ENCODE measurements at places on chromosomes 2 and 18. TPM values are rescaled to one million over a fixed set of nuclear protein-coding genes. Genes with fewer than 3 reads are reported as not detected.
A peak's percentile ranks its signal among the peaks of the same experiment; 100 is the strongest.

TMEM198 gene
- 10.7 TPM for total RNA-seq

FRZB gene
- total RNA-seq: 3.7 TPM

DPP10 gene
- not detected for total RNA-seq

SMAD2 gene
- 160 TPM for total RNA-seq

ZC3H15 gene
- total RNA-seq: 58.8 TPM

CTNNA2 gene
- 0.33 TPM for total RNA-seq

ABCG5 gene
- total RNA-seq: not detected

EML6 gene
- total RNA-seq: 0.57 TPM

DNA sequence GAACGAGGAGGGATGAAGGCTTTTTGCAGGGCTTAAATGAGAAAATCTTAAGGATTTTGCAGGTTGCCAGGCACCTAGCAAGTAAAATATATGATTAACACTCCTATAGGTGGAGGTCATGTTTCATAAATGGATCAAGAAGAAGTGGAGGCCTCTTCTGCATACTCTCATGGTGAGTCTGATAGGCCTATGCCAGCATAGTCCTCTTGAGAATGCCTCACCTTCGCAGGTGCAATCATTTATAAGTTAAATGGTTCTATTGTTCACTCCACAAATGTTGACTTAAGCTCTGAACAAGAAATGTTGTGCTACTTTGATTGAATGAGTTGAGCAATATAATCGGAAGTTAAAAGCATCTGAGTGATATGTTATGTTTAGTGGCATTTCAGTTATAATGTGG lies 12.1 kb downstream of the LRRTM1 start:
- no peak for DNase-seq
- H3K36me3 ChIP-seq: no peaks in the 10 kb centered on the region
- H3K4me3 ChIP-seq: no peak overlapping the region

- no peaks in the 10 kb centered on the region for H3K27me3 ChIP-seq
- DNase-seq: no peak
- H3K4me1 ChIP-seq: peaks cover 2% of the 10 kb centered on the region
- H3K36me3 ChIP-seq: no peaks in the 10 kb centered on the region
Observed at GRCh38 chr18:22335731-22336198, 82.0 kb downstream of the CTAGE1 start.

DNA sequence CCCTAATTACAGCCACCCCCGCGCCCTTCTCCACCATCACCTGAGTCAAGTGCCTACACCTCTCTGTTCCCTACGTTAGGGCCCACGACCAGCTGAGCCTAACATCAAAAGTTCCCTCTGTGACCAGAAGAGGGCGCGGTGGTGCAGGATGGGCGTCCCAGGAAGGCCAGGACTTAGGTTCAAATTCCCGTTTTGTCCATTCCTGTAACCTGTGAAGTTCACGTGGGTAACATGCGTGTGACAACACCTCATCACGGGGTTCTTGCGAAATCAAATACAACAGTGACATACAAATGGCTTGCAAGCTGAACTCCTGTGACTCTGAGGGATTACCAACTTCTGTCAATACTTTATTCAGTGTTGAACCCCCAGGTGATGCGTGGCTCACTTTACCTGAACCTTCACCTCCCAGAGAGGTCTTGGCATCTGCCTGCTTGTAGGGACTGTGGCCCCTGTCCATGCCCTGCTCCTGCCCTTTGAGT lies 207.9 kb downstream of the ARL4C start:
- H3K27ac ChIP-seq: no peak overlapping the region
- no peaks in the 10 kb centered on the region for H3K36me3 ChIP-seq
- no peak overlapping the region for H3K4me3 ChIP-seq
- H3K27me3 ChIP-seq: no peaks in the 10 kb centered on the region
- no peaks in the 10 kb centered on the region for H3K4me1 ChIP-seq

DNA sequence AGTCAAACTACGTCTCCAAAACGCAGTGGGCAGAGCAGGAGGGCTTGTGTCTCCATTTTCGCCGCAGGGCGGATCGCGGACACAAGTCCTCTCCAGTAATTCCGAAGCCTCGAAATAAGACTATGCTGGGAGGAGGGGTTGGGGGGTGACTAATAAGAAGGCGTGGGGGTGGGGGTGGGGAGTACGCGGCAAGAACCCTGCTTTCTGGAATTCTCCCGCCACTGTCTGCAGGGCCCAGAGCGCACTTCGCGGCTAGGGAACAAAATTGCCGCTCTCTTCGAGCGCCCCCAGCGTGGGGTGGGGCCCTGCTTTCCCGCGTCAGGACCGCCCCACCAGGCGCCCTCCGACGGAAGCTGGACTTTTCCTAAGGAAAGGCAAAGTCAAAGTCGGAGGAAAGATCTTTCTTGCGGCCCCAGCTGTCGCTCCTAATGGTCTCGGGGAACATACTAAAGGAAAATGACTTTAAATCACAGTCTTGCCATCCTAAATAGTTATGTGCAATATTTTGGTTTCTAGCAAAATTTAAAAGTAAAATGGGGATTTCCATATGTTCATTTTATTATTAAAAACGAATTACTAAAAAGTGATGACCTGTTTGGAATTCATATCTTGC lies 11.9 kb downstream of the NR4A2 start:
- peaks cover 5% of the 10 kb centered on the region for H3K4me1 ChIP-seq
- DNase-seq: peak; percentile 47

DNA sequence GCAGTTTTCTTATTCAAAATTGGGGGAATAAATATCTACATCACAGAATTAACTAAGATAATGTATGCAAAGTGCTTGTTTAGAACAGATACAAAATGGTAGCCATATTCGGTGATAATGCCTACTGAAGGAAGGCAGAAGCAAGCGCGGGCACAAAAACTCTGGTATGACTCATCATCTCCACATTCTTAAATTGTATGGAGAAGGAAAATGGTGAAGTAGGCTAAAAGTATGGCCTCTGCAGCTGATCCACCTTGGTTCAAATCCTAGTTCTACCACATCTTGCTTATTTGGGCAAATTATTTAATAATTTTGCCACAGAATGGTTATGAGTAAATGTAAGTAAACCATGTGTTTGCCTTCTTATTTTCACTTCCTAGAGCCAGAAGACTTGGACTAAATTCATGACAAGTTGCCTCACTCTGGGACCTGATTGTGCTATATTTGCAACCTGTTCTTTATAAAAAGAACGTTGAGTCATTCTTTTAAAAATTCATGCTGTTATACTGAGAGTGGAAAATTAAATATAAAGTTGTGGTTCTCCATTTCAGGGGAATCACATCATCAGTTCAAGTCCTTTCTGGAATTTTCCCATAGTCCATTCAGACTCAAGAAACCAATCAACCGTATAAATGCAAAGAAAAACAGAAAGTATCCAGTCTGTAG lies 9.0 kb upstream of the CDK15 start:
- H3K4me1 ChIP-seq: no peaks in the 10 kb centered on the region
- no peaks in the 10 kb centered on the region for H3K36me3 ChIP-seq
- no peak overlapping the region for H3K4me3 ChIP-seq
- H3K27ac ChIP-seq: no peak overlapping the region

GRCh38 chr2:111037128-111037527 lies 83.6 kb upstream of the BCL2L11 start:
- H3K36me3 ChIP-seq: no peaks in the 10 kb centered on the region
- H3K27ac ChIP-seq: no peak overlapping the region
- H3K27me3 ChIP-seq: no peaks in the 10 kb centered on the region

DNA sequence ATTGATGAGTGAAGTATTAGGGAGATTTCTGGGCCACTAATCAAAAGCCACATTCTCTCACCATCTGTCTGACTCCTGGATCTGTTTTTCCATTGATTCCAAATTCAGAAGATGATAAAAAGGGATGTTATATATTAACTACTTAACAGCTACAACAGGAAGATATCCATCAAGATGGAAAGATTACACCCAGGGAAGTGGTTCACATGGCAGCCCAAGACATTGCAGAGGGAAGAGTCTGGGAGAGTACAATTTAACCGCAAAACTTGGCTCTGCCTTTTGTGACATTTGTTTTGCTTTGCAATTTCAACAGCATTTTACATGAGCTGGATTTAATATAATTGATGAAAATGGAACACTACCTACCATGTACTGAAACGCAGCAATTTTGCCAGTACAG lies 22.5 kb upstream of the TCF4 start:
- H3K36me3 ChIP-seq: no peaks in the 10 kb centered on the region
- no peak overlapping the region for H3K27ac ChIP-seq
- H3K27me3 ChIP-seq: no peaks in the 10 kb centered on the region
- H3K4me3 ChIP-seq: no peak overlapping the region

DNA sequence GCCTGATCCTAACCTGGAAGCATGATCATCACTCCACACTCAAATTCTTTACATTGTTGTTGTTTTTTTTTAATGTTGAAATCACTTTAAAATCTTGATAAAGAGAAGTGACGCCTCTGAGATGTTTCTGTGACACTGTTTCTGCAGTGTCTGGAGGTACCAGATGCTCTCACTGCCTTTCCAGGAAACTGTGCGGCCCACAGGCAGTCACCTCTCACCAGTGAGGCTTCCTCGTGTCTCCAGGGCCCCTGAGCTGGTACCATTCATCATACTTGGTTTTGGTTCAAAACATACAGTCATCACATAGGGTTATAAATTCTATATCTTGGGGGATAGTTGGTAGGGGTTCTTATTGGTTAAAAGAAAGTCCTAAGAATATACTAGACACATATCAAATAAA lies 10.1 kb upstream of the ID2 start:
- no peak overlapping the region for H3K27ac ChIP-seq
- DNase-seq: no peak
- no peaks in the 10 kb centered on the region for H3K27me3 ChIP-seq
- no peak overlapping the region for H3K4me3 ChIP-seq
- H3K4me1 ChIP-seq: peaks cover 2% of the 10 kb centered on the region

DNA sequence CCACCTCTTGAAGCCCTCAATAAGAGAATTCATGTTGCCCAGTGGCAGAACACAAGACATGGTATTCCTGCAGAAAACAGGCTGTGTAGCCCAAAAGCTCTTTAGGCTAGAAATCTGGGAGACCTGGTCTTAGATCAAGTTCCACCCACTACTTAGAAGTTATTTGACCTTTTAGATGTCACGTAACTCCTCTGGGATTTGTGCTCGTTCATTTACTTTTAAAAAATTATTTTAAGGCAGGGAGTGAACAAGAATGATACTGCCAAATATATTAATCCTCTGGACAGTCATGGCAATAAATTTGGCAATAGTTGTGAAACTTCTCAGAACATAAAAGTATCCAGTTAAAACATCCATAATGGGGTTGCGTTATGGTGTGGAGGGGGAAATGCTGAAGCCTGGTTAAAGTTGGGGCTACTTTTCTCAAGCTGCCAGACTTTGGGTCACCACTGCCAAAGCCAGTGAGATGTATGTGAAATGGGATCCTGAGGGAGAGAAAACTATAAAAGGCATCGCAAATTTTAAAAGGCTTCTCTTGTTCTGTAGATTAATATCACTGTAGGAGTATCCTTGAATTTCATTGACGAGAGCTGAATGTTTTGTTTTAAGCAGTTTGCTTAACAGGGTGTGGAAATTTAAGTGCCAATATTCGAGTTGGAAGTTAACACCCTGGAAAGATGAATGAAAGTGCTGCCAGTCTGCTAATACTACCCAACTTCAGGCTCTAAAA lies 15.8 kb downstream of the DAPL1 start:
- no peaks in the 10 kb centered on the region for H3K36me3 ChIP-seq
- no peak overlapping the region for H3K4me3 ChIP-seq
- no peaks in the 10 kb centered on the region for H3K27me3 ChIP-seq
- H3K27ac ChIP-seq: no peak overlapping the region
- DNase-seq: no peak

DNA sequence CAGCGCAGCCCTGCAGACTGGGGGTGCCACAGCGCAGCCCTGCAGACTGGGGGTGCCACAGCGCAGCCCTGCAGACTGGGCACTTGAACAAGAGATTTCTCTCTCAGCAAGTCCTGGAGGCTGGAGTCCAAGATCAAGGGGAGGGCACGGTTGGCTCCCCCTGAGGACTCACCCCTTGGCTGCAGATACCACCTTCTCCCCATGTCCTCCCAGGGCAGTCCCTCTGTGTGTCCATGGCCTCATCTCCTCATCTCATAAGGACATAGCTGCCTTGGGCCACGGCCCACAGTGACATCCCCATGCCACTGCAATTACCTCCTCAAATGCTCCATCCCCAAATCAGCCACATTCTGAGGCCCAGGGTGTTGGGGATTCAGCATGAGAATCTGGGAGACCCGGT lies 98.2 kb downstream of the TPO start:
- no peak for DNase-seq
- no peaks in the 10 kb centered on the region for H3K27me3 ChIP-seq
- no peak overlapping the region for H3K27ac ChIP-seq
- no peaks in the 10 kb centered on the region for H3K36me3 ChIP-seq
- no peak overlapping the region for H3K4me3 ChIP-seq

DNA sequence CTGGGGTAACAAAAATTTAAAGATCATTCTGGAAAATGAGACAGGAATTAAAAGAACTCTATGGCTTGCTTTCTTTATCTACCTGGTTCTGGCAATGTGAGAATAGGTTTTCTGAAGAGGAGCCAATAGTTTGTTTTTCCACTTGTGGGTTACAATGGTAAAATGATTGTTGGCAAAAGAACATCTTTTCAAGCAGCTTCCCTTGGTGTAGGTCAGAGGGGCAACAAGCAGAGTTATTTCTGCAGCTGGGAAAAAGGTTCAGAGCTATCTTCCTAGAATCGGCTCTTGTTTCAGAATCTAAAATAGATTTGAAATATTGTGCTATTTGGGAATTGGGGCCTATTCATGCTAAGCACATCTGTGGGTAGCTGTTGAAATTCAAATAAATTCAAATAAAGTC lies 11.5 kb upstream of the TSPYL6 start:
- H3K4me3 ChIP-seq: no peak overlapping the region
- no peaks in the 10 kb centered on the region for H3K27me3 ChIP-seq
- H3K4me1 ChIP-seq: no peaks in the 10 kb centered on the region
- DNase-seq: no peak
- no peaks in the 10 kb centered on the region for H3K36me3 ChIP-seq

- H3K27me3 ChIP-seq: no peaks in the 10 kb centered on the region
- H3K4me1 ChIP-seq: no peaks in the 10 kb centered on the region
- no peak overlapping the region for H3K4me3 ChIP-seq
- DNase-seq: no peak
Observed at GRCh38 chr2:150924878-150925277, 336.8 kb downstream of the RBM43 start.
